ENCODE measurements at places on chromosomes 4 and X.

DNA sequence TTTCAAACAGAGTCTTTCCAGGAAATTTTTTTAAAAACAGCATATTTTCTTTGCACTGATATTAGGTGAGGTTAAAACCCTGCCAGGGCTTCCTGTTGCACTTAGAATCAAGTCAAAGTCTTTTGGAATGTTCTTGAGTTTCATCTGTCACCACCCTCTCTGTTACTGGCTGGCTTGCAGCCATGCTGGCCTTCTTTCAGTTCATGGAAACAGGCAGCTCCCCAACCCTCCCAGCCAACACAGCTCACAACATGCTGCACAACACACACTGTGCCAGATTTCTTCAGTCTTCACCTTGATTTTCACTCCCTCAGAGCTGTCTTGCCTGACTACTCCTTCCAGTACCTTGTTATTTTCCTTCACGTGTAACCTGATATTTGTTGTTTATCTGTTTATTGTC is 129.5 kb downstream of the KCNIP4 start:
- no peak for DNase-seq

DNA sequence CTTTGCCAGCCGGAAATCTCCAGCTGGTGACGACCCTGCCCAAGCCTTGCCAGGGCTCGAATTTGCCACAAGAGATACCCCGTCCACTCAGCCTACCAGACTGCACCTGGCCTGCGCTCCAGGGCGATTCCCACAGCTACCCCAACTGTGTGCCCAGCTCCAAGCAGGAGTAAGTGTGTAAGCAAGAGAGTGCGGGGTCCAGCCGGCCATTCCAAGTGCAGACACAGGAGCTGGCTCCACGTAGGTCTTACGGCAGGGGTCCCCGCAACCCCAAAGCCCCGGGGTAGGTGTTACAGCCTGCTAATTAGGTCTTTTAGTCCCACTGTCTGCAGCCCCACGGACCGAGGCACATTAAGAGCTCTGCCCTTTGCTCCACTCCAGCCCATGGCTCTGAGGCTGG is 1305.2 kb downstream of the ARAP2 start:
- no peak for DNase-seq

DNA sequence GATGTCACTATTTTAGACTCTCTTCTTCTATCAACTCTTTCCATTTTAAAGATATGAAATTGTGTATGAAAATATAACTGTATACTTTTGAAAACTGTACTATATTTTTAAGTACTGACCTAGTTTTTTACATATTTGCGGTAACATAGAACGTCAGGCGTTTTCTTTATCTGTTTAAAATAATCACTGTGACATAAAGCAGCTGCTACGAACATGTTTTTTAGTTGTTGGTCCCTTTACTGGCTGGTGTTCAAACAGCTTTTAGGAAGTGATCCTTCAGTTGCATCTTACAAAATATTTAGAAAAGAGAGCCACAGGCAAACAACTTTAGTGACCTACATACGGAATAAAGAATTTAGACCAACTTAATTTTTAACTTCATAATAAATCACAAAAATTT is 73.1 kb downstream of the METTL14 start:
- no peak for DNase-seq

DNA sequence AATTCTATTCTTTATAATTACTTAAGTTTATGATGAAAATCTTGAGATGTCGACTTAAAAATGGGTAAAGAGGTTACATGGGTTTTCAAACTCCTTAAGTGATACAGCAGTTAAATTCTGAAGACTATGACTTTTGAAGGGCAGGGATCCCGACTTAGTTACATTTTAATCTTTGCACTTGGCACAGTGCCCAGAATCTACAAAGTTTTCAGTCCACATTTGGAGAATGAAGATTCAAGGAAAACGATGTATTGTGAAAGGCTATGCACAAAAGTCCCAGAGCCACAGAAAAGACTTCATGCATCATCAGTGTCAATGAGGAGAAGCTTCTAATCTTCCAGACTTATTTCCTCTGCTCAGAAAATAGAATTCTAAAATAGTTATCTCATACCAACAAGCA is 36.3 kb upstream of the GRPR start:
- DNase-seq: peak; percentile 14

- peak; percentile 71 for DNase-seq
Observed at GRCh38 chr4:110196871-110197528, 1.4 kb downstream of the ELOVL6 start.

DNA sequence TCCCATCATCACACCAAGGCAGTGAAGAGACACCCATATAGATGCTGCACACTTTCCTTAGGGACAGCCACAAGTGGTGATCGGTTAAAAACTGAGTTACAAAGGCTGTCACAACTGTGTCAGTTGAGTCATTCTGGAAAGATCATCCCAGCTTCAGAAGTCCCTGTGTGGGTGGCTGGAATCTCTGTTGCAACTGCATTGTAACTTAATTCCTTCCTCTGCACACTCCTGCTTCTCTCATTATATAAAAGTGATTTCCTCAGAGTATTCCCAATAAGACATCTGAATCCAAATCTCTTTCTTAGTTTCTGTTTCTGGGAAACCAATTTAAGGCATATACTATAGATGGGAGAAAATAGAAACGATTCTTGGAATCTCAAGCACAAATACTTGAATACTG is 88.1 kb downstream of the FSTL5 start:
- DNase-seq: no peak

DNA sequence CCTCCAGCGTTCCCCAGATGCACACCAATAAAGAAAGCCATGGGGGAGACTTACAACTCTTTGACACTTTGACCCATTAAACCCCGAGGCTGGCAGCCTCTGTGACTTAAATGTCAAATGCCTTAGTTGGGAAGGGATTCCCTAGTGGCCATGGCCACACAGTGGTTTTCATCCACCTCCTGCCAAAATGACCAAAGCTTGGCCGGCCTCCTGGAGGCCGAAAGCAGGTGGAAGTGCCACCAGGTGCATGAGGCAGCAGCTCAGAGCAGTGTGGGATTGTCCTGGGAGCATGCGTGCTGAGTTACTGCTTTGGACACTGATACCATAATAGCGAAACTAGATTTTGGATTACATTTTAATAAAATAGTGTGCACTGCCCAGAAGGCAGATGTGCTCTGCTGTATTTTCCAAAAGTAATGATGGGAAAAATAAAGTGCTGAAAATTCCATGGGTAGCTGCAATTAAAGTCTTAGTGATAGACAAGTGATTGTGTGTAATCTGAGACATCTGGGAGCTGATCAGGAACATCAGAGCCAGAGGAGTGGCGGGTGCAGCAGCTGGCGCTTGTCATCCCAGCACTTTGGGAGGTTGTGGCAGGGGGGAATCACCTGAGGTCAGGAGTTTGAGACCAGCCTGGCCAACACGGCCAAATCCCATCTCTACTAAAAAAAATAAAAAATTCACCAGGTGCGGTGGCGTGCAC is 39.8 kb upstream of the TADA2B start:
- no peak for DNase-seq

DNA sequence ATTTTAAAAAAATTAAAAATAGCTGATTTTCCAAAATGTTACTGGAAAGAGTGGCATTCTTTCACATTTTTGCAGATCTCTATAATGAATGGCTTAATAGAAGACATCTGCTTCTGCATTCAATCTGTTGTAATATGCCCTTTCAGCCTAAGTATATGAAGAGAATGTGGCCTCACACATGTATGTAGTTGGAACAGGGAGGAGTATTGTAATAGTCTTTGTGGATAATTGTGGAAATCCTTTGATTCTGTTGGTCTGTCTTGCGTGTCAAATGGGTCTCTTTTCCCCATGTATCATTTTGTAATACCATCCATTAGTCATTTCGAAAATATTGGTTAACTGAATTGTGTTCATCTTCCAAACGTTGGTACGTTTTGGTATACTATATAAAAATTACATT is 11.6 kb downstream of the TXLNG start:
- no peak for DNase-seq

- DNase-seq: no peak
Observed at GRCh38 chr4:117700111-117700892, 334.0 kb upstream of the NDST3 start.

DNA sequence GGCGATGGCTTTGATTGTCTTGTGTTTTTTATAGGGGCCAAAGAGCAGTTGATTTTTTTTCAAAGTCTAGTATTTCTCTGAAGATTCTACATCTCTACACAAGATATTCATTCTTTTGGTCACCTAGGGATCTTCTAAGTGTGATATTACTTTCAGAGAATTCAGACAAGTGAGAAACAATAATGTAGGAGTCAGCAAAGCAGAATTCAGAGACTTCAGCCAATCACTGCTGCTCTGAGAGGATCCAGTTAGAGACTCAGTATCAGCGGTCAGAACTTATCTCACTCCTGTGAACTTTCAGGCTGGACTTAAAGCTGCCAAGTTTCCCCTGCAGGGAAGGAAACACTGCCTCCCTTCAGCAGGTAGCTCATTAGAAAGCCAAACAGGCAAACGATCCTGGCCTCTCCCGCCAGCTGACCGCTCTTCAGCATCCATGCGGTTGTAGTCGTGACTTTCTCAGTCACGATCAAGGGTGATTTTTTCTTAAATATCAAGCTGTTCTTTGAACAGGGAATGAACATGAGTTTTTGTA is 59.2 kb downstream of the NSUN7 start:
- DNase-seq: no peak

GRCh38 chr4:153497091-153497531 is 31.0 kb downstream of the TMEM131L start:
- no peak for DNase-seq

GRCh38 chrX:109472939-109473735 is 8.7 kb downstream of the GUCY2F start:
- DNase-seq: no peak

- DNase-seq: no peak
Observed at GRCh38 chrX:119736206-119736764, 22.1 kb upstream of the SOWAHD start.

DNA sequence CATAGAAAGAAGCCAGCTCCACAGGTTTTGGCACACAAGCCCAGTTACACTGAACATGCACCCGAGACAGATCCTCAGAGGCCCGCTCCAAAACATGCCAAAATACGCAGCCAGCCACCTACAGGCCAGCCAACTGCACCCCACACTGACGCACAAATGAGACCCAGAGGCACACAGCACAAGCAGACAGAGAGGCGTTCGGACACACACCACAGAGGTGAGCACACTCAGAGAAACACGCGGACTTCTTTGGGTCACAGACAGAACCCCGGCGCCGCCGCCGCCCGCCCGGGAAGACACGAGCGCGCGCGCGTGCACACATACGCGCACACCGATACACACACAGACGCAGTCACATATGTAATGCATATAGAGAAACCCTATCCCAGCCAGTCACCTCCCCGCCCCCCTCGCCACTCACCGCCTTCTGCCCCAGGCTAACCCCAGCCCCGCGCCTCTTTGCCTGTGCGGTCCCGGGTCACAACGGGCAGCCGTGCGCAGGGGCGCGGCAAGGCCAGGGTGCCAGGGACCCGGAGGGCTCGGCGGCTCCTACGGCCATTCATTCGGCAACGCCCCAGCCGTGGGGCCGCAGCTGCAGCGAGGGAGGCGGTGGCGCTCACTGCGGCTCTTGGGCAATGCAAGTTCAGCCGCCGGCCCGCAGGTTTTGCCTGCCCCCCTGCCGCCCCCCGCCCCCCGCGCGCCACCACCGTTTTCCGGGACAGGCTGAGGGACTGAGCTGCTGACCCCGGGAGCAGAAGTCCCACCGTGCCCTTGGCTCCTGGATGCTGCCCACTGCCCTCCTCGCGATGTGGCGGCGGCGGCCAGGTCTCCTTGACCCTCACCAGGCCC is 553 bp downstream of the SEPTIN6 start:
- DNase-seq: peak; percentile 55

GRCh38 chr4:125091-125771 is 930 bp downstream of the ZNF718 start:
- DNase-seq: peak; percentile 28

DNA sequence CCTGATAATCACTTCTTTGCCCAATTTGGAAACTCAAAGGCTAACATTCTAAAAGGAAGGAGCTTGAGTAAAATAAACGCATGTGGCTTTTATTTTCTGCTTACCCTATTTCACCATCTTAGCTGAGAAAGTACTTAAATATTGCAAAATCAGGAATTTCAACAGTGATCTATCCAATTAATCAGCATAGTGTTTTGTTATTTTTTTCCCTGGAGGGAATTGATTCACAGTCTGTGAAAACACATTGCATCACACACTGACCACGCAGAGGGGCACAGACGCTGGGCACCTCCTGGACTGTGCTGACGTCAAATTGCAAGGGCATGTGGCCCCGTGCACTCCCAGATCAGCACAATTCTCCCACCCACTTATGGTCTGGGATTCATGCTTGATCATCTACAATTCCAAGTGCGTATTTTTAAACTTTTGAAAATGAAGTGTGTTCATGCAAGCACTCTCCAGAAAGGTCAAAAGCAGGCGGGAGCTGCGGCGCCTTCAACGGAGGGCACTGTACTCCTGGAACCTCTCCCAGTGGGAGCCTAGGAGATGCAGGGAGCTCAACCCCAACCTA is 320.6 kb upstream of the PPARGC1A start:
- peak; percentile 60 for DNase-seq

DNA sequence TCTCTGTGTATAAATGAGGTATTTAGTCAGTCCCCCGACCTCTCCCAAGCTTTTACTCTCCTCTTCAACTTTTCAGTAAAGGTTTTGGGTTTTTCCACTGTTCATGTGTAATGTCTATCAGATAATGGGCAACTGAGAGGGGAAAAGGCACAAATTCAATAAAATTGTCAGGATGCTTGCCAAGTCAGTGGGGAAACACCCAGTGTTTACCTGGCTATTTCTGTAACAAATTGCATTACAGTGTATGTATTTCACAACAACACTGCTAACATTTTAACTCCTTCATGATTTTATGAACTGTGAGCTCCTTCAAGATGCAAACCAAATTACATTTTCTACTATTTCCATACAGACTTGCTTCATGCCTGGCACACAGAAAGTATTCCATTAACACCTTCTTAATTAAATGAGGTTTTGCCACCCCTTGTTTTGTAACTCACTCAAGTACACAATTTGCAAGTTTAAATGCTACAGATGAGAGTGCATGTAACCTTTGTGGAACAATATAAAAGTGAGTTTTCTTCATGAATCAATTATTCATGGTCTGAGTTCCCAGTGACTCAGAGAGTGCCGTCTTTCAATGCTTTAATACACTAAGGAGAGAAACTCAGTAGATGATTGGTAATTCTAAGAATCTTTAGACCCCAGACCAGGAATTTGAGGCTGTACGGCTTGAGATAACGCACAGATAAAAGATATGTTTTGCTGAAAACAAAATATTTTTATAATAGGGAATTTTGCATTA is 149.8 kb upstream of the TLL1 start:
- no peak for DNase-seq

DNA sequence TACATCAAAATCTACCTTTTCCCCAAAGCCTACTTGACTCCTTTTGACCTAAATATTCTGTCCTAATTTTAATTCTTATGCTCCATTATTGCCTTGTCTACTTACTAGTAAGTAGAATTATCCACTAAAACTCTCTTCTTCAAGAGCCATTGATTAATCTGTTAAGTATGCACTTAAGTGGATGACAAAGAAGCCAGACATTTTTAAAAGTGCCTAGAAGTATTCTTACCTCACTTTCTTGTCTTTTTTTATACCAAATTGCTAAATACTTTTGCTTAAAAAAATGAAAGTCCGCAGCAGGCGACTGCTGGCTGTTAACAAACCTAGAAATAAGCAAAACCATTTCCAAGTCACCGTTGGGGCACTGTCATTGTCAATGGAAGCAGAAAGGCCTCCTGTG is 20.1 kb upstream of the FRMPD4 start:
- DNase-seq: no peak
